ENCODE measurements at places on chromosomes 11 and 22. TPM values are rescaled to one million over a fixed set of nuclear protein-coding genes. Genes with fewer than 3 reads are reported as not detected.
A peak's percentile ranks its signal among the peaks of the same experiment; 100 is the strongest.

- no peak for DNase-seq
Observed at GRCh38 chr11:102330231-102330630, 12.9 kb downstream of the BIRC3 start.

Gene GPHA2
- total RNA-seq, result not detected

GRCh38 chr11:27427183-27427980, 45.2 kb downstream of the LGR4 start:
- DNase-seq, result no peak

- no peak for DNase-seq
Observed at GRCh38 chr11:74672332-74672955, 58.8 kb downstream of the CHRDL2 start.

GRCh38 chr11:94926698-94927237, 46.6 kb downstream of the CWC15 start:
- DNase-seq, result peak; percentile 92

Gene LMO1
- total RNA-seq, result 0.62 TPM

DNA sequence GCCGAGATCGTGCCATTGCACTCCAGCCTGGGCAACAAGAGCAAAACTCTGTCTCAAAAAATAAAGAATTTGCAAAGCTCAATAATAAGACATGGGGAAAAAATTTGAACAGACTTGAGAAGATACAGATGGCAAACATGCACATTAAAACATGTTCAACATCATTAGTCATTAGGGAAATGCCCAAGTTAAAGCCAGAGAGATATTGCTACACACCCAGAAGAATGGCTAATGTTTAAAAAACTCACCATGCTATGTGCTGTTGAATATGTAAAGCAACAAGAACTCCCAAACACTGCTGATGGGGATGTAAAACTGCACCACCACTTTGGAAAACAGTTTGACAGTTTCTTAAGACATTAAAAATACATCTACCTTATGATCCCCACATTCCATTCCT, 12.6 kb downstream of the LRRC75B start:
- no peak for DNase-seq

GRCh38 chr11:8766043-8766987, 83.7 kb downstream of the RPL27A start:
- no peak for DNase-seq

DNA sequence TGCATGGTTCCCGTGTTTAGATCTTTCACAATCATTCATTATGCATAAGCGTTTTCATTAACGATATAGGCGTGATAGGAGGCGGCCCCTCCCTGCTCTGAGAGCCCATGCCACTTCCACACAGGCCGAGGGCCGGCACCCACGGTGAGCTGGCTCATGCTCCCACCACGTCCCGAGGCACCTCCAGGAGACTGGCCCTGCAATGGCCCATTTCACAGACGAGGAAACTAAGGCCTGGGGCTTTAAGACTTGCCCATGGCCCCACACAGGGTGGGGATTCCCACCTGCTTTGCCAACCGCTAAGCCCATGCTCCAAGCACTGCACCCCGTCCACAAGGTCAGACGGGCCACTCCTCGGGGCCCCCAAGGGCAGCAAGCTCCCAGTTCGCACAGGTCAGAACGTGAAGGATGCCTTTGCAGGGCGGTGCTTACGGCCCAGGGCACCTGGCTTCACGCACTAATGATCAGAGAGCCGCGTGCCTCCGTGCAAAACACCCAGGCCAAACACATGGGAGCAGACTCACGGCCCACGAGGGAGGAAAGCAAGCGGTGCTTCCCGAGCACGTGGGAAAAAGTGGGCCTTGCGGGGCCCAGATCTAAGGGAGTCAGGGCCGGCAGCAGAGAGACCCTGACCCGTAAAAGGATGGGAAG, 8.3 kb downstream of the OSBPL5 start:
- DNase-seq, result no peak

DNA sequence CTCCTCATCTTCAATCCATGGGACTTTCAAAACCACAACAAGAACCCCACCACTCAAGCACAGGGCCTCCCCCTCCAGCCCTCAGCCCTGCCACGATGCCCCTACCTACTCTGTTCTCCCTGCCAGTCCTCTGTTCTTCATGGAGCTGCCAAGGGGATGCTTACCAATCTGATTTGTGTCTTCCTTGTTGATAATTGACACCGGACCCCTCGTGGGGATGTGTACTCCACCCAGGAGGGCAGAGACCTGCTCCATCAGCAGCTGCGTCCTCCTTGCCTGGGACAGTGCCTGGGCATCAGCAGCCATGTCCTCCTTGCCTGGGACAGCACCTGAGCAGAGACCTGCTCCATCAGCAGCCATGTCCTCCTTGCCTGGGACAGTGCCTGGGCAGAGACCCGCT, 1489.2 kb downstream of the TBC1D22A start:
- peak; percentile 19 for DNase-seq

- DNase-seq, result no peak
Observed at GRCh38 chr11:124899383-124900145, 1.9 kb upstream of the ROBO4 start.

GRCh38 chr11:111408789-111409727, 30.0 kb upstream of the POU2AF1 start:
- DNase-seq, result no peak

Gene KCNQ1OT1
- 7.2 TPM for total RNA-seq

DNA sequence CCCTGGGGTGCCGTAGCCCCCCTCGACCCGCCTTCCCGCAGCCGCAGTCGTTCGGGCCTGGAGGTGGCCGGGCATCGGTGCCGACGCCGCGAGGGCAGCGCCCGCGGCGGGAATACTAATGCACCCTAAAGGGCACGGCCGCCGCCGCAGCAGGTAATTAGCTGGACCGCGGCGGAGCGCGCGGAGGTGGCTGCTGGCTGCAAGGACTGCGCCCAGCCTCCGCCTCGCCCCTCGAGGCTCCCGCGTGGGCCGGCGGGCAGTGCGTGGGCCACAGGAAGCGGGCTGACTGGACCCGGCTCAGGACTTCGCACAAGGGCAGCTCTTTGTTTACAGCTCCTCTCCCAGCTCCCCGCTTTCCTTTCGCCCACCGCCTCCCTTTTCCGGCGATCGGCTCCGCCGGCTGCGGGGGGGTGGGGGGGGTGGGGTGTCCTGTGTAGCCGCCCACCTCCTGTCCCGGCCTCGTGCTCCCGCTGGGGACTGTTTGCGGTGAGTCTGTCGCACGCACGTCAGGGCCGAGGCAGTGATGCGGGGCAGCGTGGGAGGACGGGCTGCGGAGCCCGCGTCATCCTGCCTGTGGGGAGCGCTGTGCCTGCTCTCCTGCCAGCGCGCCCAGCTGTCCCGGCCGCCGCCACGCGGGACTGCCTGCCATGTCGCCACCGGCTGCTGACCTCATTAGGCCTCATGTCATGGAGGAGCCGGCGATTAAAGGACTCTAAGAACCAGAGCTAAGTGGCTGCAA, 53.2 kb downstream of the GRIK4 start:
- peak; percentile 69 for DNase-seq
